Activated naive CD4-positive, alpha-beta T cell treated with anti-CD3 and anti-CD28 coated beads, Interleukin-2, amount 10 ng/mL, durations not matched to agents 5 hours and 36 hours (primary cell): ENCODE measurements at places on chromosomes 12 and 14. TPM values are rescaled to one million over a fixed set of nuclear protein-coding genes. Genes with fewer than 3 reads are reported as not detected.

The FBRSL1 gene
- total RNA-seq: 62.4 TPM

The BAZ1A gene
- total RNA-seq: 53.8 TPM

The SYNDIG1L gene
- not detected for total RNA-seq

The CLEC1B gene
- not detected for total RNA-seq

The ZNF140 gene
- total RNA-seq: 16.3 TPM
